ENCODE measurements at places on chromosomes 6 and 20.

DNA sequence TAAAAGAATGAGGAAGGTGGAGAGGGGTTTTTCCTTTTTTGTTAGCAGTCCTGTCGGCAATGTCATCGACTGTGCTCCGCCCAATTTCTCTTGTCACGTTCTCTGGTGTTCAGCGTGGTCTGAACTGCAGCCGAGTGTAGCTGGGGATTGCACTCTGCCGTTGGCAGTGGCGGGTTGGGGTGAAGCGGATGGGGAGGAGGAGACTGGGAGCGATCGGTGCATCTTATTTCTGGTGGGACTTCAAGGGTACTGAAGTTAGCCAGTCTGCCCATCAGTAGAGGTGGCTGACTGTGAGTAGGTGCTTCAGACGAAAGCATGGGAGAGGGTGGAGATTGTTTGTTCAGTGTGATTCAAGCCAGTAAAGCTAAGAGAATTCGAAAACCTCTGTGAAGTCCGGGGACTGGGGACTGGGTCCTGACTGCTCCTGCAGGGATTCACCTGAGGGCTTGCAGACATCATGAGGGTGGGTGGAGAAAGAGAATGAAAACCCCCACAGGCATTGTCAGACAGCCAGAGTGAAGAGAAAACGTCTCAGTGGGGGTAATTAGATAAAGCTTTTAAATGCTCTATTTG is 5.1 kb downstream of the RREB1 start:
- DNase-seq = no peak

DNA sequence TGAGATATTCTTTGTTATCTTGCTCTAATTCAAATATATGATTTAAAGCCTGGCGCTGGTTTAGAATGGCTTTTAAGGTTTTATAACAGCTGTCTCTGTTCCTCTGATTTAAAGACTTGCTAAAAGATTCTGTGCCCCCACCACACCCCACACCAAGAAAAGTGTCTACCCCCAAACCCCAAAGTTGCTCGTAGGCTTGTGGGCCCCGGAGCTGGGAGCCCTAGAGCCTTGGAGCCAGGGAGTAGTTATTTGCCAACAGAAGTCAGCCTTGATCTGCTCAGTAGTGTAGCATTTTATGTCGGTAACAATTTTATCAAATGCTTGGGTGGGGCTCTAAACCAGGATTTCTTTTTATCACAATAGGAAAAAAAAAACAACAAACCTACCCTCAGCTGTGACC is 105.2 kb upstream of the TRAF3IP2 start:
- no peak for DNase-seq

GRCh38 chr20:62940875-62941274 is 2.9 kb downstream of the GID8 start:
- DNase-seq = no peak

DNA sequence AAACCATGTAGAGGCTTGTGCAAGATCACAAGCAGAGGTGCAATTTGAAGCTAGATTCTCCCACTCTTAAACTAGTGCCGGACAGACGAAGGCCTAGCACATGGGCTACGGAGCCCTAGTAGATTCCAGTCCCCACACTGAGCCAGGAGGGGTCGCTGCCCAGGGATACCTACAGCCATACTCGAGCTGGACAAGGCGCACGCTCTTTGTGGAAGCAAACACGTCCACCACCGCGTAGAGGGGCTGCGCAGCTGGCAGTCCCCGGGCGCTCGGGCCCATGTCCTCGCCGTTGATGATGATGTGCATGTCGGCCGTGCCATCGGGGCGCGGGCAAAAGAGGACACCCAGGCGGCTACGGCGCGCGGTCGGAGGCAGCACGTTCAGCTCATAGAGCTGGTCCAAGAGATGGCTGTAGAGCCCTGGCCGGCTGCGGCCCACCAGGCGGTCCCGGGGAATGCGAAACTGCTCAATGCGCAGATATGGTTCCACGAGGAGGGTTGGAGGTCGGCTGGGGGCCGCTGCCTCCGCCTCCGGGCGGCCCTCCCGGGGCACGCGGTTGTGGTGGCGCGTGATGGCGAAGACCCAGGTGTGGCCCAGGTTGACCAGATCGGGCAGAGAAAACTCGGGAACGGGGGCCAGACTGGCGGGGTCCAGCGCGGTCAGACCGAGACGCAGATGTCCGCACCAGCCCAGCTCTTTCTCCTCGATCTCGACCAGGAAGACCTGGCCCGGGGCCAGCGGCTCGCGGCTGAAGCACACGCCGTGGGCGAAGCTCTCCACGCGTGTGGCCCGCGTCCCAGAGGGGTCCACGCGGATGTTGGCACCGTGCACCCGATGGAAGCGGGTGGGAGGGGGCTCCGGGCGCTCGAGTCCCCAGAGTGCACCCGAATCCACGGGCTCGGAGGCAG is 677 bp downstream of the NEURL2 start:
- DNase-seq = no peak

DNA sequence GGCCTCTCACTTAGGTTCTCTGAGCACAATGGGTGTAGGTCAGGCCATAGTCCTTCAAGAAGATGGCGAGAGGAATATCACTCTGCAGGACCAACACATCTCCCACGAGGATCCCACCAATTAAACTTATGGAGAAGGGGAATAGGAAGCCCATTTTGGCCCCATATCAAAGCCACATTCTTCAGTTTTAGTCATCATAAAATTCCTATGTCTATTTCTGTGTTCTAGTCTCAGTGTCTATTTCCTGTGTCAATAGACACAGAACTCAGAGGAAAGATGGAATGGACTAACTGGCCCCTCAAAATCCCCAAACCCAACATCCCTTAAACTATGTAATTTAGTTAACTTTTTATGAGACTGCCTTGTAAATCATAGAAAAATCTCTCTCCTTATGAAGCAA is 216.8 kb downstream of the HACE1 start:
- DNase-seq = no peak

GRCh38 chr6:158314737-158315136 is 2.5 kb downstream of the TULP4 start:
- DNase-seq = no peak

DNA sequence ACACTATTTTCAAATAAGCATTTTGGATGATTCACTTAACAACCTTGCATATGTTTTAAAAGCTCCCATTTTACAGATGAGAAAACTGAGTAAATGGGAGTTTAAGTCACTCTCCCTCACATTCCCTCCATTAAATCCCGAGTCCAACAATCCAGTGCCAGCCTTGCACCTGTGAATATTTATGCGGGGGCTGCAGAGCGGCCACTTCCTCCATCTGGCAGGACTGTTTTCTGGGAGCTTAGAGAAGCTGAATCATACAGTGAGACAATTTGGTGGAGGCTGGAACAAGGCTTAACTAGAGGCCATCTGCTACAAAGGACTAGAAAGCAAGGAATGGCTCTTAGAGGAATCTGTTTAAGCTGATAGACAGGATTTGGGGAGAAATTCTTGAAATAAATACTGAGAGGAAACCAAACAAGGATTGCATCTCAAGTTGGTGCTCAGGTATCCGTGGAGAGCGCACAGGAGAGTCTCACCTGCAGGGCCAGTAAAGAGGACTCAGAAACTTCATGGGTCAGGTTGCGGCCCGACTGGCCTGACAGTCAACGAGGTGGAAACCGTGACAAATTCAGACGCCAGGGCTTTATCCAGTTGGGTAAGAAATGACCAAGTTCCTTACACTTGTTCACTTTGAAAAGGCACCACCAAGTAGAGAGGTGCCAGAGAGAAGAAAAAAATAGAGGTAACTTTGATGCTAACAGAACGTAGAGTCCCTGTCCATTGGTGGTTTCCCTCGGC is 478.5 kb downstream of the QKI start:
- DNase-seq = no peak

GRCh38 chr6:21003780-21004541 is 469.7 kb downstream of the CDKAL1 start:
- no peak for DNase-seq

DNA sequence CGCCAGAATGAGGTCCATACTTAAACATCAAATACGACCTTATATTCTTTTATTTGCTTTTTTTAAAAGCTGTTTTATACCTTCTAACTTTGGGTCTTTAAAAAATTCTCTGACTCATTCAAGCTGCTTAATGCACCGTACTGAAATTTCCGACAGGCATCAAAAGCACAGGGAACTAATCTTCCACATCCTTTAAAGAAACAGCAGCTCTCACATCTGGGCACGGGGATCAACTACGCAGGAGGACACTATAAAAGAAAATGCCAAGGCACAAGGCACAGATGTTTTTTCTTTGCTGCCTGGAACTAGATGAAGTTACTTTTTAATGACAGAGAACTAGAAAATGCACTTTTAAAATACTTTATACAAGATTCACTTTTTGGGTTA is 112.4 kb upstream of the ARG1 start:
- DNase-seq = no peak

GRCh38 chr6:114007516-114007915 is 36.6 kb upstream of the HDAC2 start:
- DNase-seq = peak; percentile 10

DNA sequence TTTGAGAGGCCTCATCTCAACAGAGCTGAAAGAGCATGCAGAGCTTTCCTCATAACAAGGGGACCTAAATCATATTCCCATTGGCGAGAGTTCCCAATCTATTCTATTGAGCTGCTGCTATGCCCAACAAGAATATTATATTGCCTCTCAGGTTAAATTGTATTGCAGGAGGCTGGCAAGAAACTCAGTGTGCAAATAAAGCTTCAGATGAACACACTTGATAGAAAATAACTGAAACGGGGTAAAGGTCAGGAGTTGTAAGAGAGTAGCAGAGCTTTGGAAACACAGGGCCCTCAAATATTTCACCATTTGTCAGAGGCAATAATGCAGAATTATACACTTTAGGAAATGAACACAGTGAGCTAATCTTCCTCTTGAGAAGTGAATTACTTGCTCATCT is 364.3 kb upstream of the SPTLC3 start:
- DNase-seq = no peak

- no peak for DNase-seq
Measured at GRCh38 chr6:137736911-137737310, 130.1 kb upstream of the TNFAIP3 start.

DNA sequence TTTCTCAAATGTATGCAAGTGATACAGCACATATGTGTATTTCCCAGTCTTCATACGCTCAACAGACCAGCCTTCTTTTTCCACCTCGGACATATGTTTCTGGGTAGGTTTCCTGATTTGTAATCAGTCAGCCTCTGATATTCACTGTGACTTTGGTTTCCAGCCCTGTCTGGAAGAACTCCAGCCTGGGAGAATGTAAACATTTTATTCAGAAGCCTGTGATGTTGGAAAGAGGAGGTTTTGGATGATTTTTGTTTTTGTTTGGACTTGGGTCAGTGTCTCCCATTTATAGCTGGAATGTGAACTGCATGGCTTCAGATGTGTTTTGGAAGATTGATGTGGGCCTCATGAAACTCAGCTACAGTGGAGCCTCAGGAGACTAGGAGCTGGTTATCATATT is 172.2 kb upstream of the CENPW start:
- no peak for DNase-seq

DNA sequence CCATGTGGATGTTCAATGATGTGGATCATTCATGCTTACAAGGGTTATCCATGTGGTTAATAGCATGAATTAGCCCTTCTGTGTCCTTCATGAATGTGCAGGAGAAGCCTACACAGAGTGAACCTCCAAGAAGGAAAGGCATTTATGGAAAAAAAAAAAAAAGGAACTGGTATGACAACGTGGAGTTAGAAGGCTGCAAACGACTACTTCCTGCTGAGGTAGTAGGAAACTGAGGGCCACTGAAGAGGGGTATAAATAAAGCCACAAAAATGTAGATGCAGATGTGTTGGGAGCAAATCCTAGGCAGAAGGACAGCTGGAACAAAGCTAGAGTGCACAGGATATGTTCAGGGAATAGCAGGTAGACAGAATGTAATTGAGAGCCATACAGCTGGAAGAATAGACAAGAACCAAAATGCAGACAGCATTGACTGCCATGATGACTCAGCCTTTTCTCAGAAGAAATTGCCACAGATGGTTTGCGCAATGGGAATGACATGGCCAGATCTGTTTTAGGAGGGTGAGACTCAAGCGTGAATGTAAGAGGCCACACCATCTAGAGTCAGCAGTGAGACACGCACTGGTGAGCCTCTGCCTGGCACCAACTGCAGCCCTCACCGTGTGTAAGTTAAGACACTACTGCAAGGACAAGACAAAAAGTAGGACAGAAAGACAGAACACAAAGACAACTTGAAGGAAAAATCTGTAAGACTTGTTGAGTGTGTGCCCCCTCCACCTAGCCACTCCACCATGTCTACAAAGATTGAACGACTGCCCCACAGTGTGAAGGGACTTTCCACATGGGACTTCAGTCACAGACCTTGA is 79.8 kb downstream of the KIF13A start:
- no peak for DNase-seq

DNA sequence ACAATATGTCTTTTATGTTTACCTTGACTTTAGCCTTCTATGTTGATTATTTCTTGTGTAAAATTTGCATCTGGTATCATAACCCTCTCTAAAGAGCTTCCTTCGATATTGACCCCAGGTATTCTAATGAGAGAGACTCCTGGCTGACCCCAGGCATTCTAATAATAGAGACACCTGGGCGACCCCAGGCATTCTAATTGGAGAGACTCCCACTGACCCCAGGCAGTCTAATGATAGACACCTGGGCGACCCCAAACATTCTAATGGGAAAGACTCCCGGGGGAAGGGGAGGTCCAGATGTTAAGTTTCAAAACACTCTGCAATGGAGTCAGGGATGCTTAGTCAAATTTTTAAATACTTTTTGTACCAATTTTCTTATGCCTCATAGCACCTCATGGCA is 726.4 kb downstream of the COL12A1 start:
- DNase-seq = no peak

DNA sequence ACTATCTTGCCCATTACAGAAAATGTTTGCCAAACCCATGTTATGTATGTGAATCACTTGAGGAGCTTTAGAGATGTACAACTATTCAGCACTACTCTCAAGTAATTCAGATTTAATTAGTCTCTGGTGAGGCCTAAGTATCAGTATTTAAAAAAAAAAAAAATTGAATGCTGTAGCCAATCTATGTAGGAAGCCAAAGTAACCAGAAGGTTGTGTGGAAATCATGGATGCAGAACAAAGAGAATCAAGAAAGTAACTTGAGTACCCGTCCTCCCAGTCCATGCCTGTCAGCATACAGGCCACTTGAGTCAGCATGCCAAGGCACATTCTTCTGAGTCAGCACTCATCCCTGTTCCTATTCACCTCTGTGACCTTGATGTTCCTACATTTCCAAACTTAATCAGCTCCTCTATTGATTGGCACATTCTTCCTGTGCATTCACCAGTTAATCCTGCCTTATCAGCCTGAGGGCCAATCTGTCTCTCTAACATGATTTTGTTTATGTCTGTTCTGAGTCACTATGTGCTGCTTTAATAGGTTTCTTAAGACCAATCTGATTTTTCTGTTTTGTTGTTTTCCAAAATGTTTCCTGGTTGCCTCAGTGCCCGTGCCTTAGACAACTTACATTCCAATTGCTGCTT is 165.6 kb downstream of the KCNQ5 start:
- no peak for DNase-seq

GRCh38 chr6:119476554-119476953 is 127.0 kb upstream of the MAN1A1 start:
- no peak for DNase-seq
